Muscle of arm (tissue), 14 donors: ENCODE measurements at places on chromosomes 2 and 18.

DNA sequence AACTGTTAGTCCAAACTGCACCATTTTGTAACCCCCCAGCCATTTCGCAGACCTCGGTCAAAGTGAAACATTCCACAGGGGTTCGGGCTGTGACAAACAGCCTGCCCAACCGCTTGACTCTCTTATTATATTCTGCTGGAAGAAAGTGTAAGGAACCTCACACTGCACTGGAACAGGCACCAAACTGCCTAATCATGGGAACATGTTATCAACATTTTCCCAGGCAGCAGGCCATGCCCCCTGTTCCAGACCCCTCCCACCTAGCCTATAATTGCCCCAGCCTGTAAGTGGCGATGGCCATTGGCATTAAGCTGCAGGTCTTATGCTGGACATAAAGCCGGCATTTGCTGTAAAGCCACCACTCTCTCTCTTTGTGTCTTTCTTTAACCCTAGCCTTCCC lies 16.9 kb downstream of the LYG2 start:
- no peak for DNase-seq

- no peak for DNase-seq
Measured at GRCh38 chr2:236576087-236576486, 6.5 kb downstream of the ACKR3 start.

GRCh38 chr2:10161961-10162441 lies 39.5 kb downstream of the RRM2 start:
- DNase-seq, result no peak

DNA sequence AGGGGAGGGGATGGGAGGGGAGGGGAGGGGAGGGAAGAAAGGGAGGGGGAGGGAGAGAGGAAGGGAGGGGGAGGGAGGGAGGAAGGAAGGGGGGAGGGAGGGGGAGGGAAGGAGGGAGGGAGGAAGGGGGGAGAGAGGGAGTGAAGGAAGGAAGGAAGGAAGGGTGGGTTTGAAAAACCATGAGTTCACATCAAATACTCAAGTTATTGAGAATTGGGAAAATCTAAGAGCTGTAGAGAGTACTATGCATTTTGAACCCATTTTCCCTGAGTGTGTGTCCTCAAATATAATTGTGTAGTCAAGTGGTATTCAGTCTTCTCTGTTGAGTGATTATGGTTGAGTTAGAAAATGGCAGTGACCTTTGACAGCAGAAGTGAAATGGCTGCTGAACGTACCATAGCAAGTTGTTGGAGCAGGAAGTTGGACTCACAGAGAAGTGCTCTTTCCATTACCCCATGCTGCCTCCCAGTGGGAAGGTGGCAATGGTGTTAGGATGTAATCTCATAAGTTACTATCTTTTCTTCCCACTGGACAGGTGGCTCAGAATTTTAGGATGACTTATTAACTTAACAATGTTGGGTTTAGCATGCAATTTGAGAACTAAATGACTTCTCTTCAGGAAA lies 214.6 kb downstream of the SETBP1 start:
- no peak for DNase-seq

DNA sequence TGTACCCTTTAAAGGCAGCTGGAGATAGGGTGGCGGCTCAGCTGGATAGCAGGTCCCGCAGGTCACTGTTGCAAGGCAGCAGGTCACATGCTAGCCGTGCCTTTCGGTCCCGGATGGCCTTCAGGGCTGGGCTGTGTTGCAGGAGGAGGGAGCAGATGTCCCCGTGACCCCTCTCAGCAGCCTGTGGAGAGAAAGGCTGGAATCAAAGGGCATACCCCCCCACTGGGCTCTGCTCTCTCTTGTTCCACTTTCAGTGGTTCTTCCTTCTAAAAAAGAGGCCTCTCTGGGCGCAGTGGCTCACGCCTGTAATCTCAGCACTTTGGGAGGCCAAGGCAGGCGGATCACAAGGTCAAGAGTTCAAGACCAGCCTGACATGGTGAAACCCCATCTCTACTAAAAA lies 4.4 kb upstream of the ANKRD23 start:
- DNase-seq, result no peak

- no peak for DNase-seq
Measured at GRCh38 chr18:11494107-11494506, 115.3 kb upstream of the SLC35G4 start.

DNA sequence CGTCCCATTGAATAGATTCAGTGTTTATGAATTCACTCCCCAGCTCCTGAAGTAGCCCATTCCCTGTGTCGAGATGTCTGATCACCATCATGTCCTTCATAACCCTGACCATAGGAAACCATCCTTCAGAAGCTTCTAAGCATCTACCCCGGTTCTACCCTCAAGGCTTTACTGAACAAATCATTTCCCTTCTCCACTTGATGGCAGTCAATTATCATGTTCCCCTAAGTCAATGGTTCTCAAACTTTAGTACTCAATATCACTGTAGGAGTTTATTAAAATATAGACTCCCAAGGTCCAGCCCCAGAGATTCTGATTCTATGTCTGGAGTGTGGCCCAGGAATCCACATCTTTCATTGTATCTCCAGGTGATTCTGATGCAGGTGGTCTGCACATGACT lies 228.4 kb upstream of the SP5 start:
- DNase-seq, result no peak
